Astrocyte (in vitro differentiated cells and primary cell): ENCODE measurements at places on chromosomes 7 and 10. TPM values are rescaled to one million over a fixed set of nuclear protein-coding genes. Genes with fewer than 3 reads are reported as not detected.

Gene PRKAR2B
- 6.4 and 7.6 TPM in 2 replicates for total RNA-seq

- DNase-seq, result no peak
- no peak overlapping the region for H3K27ac ChIP-seq
- H3K36me3 ChIP-seq, result no peaks in the 10 kb centered on the region
- H3K4me3 ChIP-seq, result no peak overlapping the region
- no peaks in the 10 kb centered on the region for H3K27me3 ChIP-seq
- no peaks in the 10 kb centered on the region for H3K4me1 ChIP-seq
Observed at GRCh38 chr10:51815723-51816122, 116.3 kb upstream of the CSTF2T start.

Gene IGFBP3
- total RNA-seq, result 1,092 and 1,283 TPM in 2 replicates

- H3K4me1 ChIP-seq, result peaks cover 16% of the 10 kb centered on the region
- H3K36me3 ChIP-seq, result no peaks in the 10 kb centered on the region
- H3K27ac ChIP-seq, result no peak overlapping the region
- no peaks in the 10 kb centered on the region for H3K27me3 ChIP-seq
Observed at GRCh38 chr7:5567790-5568189, 144.2 kb upstream of the TNRC18 start.

Gene GRID2IP
- total RNA-seq, result 0.07 and 0.09 TPM in 2 replicates

DNA sequence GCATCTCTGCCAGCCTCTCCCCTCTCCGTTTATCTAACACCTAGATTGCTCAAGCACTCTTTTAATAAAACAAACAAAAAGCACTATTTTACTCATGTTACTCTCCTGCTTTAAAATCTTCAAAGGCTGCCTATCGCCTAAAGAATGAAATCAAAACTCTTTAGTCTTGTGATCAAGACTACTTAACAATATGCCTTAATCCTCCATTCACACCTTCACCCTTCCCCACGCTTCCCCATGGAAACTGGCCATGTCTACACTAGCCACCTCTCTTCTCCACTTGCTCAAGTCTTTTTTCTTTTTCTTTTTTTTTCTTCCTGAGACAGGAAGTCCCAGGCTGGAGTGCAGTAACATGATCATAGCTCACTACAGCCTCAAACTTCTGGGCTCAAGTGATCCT is 47.8 kb upstream of the TMEM213 start:
- H3K27me3 ChIP-seq, result no peaks in the 10 kb centered on the region
- no peak overlapping the region for H3K27ac ChIP-seq
- H3K4me1 ChIP-seq, result no peaks in the 10 kb centered on the region
- no peak overlapping the region for H3K4me3 ChIP-seq
- no peaks in the 10 kb centered on the region for H3K36me3 ChIP-seq
- no peak for DNase-seq

Gene GHRHR
- total RNA-seq, result not detected in 2 replicates

DNA sequence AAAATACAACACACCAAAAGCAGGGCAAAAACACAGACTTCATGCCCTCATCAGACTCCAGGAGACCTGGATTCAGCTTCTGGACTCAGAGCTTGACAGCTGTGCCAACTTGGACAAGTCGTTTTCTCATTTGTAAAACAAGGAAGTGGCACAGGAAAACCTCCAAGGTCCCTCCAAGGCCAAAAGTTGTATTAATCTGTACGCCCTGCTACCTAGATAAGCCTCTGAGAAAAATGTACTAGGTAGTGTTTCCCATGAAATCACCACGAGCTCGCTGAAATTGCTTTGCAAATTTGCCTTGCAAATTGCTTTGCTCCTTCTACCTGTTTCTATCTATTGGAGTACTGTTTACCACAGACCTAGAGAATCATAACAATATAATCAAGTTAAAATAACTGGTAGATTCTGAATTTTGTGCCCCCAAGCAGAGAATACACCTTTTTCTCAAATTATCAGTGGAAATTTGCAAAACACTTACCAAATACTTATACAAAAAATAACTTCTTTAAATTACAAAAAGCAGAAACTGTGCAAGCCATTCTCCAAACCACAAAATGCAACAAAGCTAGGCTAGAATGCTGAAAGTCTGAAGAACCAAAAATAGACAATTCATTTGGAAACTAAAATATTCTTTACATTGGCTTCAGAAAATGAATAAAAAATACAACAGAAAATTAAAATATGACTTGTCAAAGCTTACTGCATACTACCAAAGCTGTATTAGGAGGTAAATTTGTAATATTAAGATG is 158.1 kb upstream of the CHST15 start:
- H3K4me1 ChIP-seq, result no peaks in the 10 kb centered on the region
- H3K36me3 ChIP-seq, result no peaks in the 10 kb centered on the region
- H3K4me3 ChIP-seq, result no peak overlapping the region
- DNase-seq, result no peak
- H3K27me3 ChIP-seq, result peaks cover 4% of the 10 kb centered on the region
- no peak overlapping the region for H3K27ac ChIP-seq

Gene KIAA1549
- 10.3 and 11.1 TPM in 2 replicates for total RNA-seq

DNA sequence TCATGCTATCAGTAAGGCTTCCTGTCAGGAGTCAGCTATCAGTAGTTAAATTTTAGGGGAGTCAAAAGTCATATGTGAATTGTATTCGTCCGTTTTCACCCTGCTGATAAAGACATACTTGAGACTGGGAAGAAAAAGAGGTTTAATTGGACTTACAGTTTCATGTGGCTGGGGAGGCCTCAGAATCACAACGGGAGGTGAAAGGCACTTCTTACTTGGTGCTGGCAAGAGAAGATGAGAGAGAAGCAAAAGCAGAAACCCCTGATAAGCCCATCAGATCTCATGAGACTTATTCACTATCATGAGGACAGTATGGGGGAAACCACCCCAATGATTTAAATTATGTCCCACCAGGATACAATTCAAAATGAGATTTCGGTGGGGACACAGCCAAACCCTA is 47.1 kb downstream of the KLF6 start:
- H3K27me3 ChIP-seq, result no peaks in the 10 kb centered on the region
- DNase-seq, result no peak
- H3K36me3 ChIP-seq, result no peaks in the 10 kb centered on the region
- H3K27ac ChIP-seq, result no peak overlapping the region
- peaks cover 11% of the 10 kb centered on the region for H3K4me1 ChIP-seq

GRCh38 chr10:43261578-43262396 is 5.1 kb downstream of the RASGEF1A start:
- H3K27ac ChIP-seq, result no peak overlapping the region
- no peaks in the 10 kb centered on the region for H3K36me3 ChIP-seq
- H3K27me3 ChIP-seq, result peaks cover 19% of the 10 kb centered on the region
- no peak overlapping the region for H3K4me3 ChIP-seq
- no peaks in the 10 kb centered on the region for H3K4me1 ChIP-seq
- no peak for DNase-seq

- no peak for DNase-seq
- no peaks in the 10 kb centered on the region for H3K4me1 ChIP-seq
- H3K4me3 ChIP-seq, result no peak overlapping the region
- no peak overlapping the region for H3K27ac ChIP-seq
- H3K36me3 ChIP-seq, result no peaks in the 10 kb centered on the region
- no peaks in the 10 kb centered on the region for H3K27me3 ChIP-seq
Observed at GRCh38 chr7:131546126-131546525, 10.3 kb downstream of the PODXL start.

- no peaks in the 10 kb centered on the region for H3K4me1 ChIP-seq
- no peak overlapping the region for H3K4me3 ChIP-seq
- DNase-seq, result no peak
- peaks cover 3% of the 10 kb centered on the region for H3K27me3 ChIP-seq
Observed at GRCh38 chr7:29405891-29406290, 157.7 kb upstream of the PRR15 start.

GRCh38 chr7:156082048-156083040 is 270.1 kb upstream of the SHH start:
- H3K4me3 ChIP-seq, result no peak overlapping the region
- H3K27ac ChIP-seq, result no peak overlapping the region
- DNase-seq, result no peak
- no peaks in the 10 kb centered on the region for H3K36me3 ChIP-seq
- no peaks in the 10 kb centered on the region for H3K4me1 ChIP-seq
- H3K27me3 ChIP-seq, result no peaks in the 10 kb centered on the region

- DNase-seq, result no peak
- no peaks in the 10 kb centered on the region for H3K36me3 ChIP-seq
- no peak overlapping the region for H3K27ac ChIP-seq
- H3K4me1 ChIP-seq, result peaks cover 5% of the 10 kb centered on the region
- H3K27me3 ChIP-seq, result no peaks in the 10 kb centered on the region
Observed at GRCh38 chr10:132253092-132253687, 54.6 kb downstream of the STK32C start.

DNA sequence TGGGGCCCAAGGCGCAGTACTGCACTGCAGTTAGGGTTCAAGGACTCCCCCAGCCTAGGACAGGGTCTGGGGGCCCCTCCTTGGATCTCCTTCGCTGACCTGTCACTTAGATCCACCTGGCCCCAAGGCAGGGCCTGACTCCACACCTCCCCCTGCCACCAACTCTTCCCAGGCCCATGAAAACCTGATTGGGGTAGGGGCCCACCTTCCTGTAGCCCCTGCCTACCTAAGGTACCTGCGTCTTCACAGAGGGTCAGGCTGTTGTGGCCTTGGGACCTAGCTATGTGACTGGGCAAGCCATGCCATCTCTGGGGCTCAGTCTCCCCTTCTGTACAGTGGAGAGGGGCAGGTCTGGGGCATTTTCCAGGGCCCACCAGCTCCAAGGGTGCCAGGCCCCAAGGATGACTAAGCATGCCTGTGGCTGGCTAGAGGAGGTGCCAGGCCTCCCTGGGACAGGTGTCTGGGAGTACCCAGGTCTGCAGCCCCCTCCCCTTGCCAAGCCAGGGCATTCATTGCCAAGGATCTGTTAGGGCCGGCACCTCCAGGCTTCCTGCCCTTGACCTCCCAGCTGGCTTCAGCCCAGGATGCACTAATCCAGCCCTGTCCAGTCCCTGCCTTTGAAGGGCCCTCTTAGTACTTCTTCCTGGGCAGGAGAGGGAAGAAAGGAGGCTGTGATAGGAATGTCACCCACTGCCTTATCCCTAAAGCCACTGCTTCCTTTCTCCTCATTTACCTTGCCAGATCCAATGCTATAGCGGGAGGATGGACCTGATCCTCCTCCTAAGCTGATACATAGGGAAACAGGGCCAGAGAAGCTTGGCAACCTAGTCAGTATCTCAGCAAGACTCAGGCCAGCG is 1.3 kb downstream of the LIMK1 start:
- peak overlapping the region; percentile 69 for H3K27ac ChIP-seq
- peaks cover 23% of the 10 kb centered on the region for H3K4me1 ChIP-seq
- H3K4me3 ChIP-seq, result peak overlapping the region; percentile 58
- peaks cover 9% of the 10 kb centered on the region for H3K36me3 ChIP-seq
- DNase-seq, result no peak

DNA sequence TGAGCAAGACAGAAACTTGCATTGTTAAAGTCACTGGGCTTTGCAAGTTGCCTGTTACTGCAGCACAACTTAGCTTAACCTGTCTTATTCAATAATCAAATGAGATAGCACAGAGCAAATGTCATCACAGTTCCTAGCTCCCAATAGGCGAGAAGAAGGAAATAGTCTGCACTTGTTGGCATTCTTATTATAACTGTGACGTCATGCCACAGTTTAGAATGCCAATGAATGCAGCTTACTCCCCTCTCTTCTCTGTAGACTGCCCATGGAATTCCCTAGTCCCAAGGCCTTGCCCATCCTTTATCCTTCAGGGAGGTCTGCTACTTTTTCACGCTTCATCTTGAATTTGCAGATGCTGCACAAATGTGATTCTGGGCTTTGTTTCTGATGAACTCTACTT is 1094.9 kb upstream of the AUTS2 start:
- H3K4me3 ChIP-seq, result no peak overlapping the region
- no peaks in the 10 kb centered on the region for H3K27me3 ChIP-seq
- DNase-seq, result no peak
- no peaks in the 10 kb centered on the region for H3K4me1 ChIP-seq

GRCh38 chr10:79181227-79181626 is 112.5 kb downstream of the ZMIZ1 start:
- no peak for DNase-seq
- no peaks in the 10 kb centered on the region for H3K36me3 ChIP-seq
- H3K4me3 ChIP-seq, result no peak overlapping the region
- peaks cover 90% of the 10 kb centered on the region for H3K4me1 ChIP-seq
- no peak overlapping the region for H3K27ac ChIP-seq
- no peaks in the 10 kb centered on the region for H3K27me3 ChIP-seq

DNA sequence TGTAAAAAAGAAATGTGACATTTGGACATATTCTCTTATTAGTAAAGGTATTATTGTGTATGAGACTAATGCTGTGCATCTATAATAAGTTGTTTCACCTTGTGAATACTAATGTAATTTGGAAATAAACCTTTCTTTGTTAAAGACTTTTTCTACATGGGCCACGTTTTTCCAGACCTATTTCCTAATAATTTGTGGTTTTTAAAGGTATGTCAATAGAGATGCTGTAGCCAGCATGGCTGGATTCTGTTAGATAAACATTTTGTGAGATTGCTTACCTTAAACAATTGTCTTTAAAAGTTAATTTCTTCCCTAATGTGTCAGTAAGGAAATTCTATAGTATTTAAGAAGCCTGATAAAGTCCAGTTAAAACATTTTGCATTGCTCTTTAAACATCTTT is 56.0 kb downstream of the KAT6B start:
- DNase-seq, result peak; percentile 19
- no peak overlapping the region for H3K27ac ChIP-seq
- H3K27me3 ChIP-seq, result no peaks in the 10 kb centered on the region
- H3K4me1 ChIP-seq, result no peaks in the 10 kb centered on the region

- DNase-seq, result no peak
- no peaks in the 10 kb centered on the region for H3K4me1 ChIP-seq
- no peak overlapping the region for H3K4me3 ChIP-seq
- H3K27ac ChIP-seq, result no peak overlapping the region
- H3K27me3 ChIP-seq, result no peaks in the 10 kb centered on the region
Observed at GRCh38 chr7:43594020-43594419, 11.1 kb downstream of the STK17A start.

GRCh38 chr10:112184379-112184778 is 814 bp upstream of the GPAM start:
- no peaks in the 10 kb centered on the region for H3K27me3 ChIP-seq
- no peak for DNase-seq
- peaks cover 5% of the 10 kb centered on the region for H3K4me1 ChIP-seq
- peak overlapping the region; percentile 92 for H3K4me3 ChIP-seq
- no peak overlapping the region for H3K27ac ChIP-seq

GRCh38 chr10:1954300-1954699 is 217.0 kb upstream of the ADARB2 start:
- H3K4me1 ChIP-seq, result no peaks in the 10 kb centered on the region
- no peak overlapping the region for H3K27ac ChIP-seq
- DNase-seq, result no peak
- H3K4me3 ChIP-seq, result no peak overlapping the region
- no peaks in the 10 kb centered on the region for H3K36me3 ChIP-seq

DNA sequence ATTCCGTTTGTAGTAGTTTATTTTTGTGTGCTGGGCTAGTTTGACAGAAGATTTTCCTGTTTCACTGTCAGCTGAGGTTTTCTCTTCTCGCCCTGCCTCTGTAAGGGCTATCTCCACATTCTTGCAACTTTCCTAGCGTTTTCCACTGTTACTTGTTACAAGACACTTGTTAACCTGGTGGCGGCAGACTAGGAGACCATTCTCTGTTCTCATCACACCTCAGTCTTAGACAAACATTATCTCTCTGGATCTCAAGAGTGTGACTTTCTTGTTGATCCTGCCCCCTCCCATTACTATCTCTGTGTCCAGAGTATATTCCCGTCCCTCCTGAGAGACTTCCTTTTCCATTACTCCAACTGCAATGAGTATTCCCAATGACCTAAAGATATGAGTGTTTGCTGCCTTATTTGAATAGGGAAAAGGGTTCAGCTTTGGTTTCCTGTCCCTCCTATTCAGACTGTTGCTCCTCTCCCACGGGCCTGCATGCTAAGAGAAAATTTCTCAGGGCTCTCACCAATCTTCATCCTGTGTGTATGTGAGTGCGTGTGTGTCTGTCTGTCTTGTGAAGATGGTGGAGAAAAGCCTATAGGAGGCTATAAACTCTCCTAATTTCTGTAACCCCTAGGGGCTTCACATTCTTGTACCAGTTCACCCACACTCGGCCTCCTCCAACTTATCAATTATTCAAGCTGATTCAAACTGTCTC is 722.4 kb upstream of the POT1 start:
- H3K27me3 ChIP-seq, result no peaks in the 10 kb centered on the region
- H3K36me3 ChIP-seq, result no peaks in the 10 kb centered on the region
- no peak overlapping the region for H3K27ac ChIP-seq
- H3K4me3 ChIP-seq, result no peak overlapping the region
- DNase-seq, result no peak
